ENCODE measurements at places on chromosomes 3 and 15.

DNA sequence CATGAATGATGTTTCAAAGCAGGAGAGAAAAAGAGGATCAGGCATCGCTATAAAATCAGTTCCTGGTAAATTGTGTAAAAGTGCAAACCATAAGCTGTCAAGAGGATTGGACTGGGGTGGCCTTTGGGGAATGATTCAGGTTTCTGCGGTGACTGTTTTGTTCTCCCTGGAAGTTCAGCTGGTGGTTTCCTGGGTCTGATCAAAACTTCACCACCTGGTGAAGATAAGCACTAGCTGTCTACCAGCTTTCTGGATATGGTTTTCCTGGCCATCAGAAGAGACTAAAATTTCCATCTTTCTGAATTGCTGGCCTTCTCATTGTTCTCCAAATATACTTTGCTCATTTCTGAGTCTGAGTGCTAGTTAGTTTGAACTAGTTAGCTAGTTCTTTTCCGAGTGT lies 2.7 kb upstream of the NANOGP8 start:
- DNase-seq: no peak

DNA sequence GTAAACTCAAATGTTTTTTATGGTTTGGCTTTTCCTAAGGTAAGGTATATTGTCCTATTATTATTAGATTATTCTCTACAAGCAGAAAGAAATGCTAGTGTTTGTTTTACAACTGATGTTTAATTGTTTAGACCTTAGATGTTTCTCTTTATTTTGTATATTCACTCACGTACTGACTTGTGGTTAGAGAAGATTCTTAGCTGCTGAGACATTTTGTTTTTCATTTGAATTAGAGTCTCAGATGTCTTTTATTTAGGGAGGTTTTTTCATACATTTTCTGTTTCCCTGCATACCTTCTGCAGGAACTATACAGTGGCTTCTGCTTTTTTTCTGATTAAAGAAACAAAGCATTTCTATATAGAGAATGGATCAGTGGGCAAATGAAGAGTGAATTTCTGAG lies 110.9 kb downstream of the MYRIP start:
- DNase-seq: no peak

- peak; percentile 49 for DNase-seq
Observed at GRCh38 chr3:149771652-149772271, 19.5 kb upstream of the COMMD2 start.

DNA sequence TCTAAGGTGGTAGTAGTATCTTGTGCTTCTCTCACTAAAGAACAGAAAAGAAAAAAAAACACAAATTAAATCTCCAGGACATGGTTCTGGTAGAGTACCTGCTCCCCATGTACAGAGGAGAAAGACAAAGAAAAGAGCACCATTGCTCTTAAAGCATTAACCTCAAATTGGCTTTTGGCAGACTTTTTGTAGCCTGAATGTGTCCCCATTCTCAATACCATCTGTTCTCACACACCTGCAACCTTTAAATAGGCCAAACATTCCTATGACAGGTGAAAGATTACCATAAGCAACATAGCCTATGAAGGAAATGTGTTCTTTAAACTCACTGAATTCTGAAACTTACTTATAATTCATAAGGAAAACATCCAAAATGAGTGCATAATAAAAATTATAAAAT lies 68.0 kb downstream of the TIPARP start:
- no peak for DNase-seq

GRCh38 chr15:94265009-94265408 lies 33.6 kb downstream of the MCTP2 start:
- no peak for DNase-seq

DNA sequence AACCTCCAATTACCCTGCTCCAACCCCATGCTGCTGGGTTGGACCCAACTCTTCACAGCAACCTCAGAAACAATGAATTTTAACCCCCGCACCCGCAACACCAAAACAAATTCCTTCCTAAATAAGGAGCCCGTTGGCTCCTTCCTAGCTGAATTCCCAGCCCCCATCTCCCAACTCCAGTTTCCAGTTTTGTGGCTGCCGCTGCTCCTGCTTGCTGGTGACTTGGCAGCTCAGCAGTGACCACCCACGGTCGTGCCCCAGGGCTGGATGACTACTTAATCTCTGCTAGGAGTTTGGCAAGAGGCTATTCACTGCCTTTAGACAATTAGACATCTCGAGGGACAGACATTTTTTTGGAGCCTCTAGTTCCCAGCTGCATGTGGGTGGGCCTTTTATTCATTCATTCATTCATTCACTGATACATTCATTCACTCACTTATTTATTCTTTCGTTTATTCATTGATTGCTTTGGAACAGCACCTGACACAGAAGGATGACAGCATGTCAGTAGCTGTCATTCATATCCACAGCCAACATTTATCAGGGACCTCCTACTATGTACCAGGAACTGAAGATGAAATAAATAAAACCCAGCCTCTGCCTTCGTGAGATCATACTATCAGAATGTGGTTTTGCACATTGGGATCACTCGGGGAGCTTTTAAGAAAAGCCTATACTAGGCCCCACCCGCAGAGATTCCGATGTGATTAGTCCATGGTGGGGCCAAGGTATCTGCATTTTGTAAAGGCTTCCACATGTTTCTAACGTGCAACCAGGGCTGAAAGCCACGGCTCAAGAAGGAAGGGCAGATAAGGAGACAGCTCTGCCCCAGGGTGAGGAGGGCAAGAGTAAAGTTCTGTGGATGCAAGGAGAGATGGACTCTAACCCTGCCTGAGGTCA lies 256.5 kb downstream of the SHQ1 start:
- peak; percentile 74 for DNase-seq

DNA sequence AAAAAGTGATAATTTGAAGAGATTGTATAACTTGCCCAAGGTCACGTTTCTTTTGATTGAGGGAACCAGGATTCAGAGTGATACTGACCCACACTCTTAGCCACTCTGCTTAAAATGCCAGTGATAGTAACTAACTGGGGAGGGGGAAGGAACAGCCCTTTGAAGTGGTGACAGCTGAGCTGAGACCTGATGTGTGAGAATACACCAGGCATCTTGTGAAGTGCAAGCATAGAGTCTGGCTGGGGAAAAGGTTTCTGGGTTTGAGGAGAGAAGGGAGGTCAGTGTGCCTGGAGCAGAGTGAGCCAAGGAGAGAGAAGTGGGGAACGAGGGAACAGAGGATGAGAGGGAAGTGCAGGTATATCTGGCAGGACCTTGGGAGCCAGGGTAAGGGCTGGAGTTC lies 35.4 kb upstream of the SCAANT1 start:
- DNase-seq: no peak

- no peak for DNase-seq
Observed at GRCh38 chr15:90801803-90802202, 66.6 kb upstream of the FURIN start.

DNA sequence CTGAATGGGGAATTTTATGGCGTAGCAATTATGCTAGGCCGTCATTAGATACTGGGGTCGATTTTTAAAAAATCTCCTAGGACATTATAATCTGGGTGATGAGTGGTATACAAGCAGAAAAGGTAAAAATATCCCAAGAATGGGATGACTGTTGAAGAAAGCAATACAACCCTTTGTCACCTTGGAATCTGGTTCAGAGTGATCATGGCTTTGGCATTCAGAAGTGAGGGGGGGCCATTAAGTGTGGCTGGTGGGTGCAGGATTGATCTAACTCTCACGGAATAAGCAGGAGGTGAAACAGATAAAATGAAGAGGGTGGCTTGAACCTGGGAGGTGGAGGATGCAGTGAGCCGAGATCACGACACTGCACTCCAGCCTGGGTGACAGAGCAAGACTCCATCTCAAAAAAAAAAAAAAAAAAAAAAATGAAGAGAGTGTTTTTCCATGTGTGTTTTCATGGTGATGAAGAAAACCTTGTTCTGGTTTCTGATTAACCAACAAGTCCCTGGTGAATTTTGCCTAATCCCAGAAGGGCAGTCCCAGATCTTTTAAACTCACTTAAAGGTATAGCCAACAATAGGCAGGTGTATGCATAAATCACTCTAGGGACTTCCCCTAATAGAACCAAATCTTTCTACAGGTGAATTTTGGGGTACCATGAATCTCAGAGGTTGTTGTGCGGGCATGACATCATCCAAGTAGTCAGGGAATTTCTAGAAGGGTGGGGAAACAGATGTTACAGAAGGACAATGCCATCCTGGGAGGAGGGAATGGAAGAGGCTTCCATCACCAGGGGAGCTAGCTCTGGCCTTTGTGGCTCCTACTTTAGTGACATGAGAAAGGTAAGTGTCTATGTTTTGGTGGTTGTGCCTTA lies 3.1 kb upstream of the RAD54L2 start:
- DNase-seq: no peak

Data from NT2/D1 (cell line).